ACHN (cell line): ENCODE measurements at places on chromosomes 4 and X.

DNA sequence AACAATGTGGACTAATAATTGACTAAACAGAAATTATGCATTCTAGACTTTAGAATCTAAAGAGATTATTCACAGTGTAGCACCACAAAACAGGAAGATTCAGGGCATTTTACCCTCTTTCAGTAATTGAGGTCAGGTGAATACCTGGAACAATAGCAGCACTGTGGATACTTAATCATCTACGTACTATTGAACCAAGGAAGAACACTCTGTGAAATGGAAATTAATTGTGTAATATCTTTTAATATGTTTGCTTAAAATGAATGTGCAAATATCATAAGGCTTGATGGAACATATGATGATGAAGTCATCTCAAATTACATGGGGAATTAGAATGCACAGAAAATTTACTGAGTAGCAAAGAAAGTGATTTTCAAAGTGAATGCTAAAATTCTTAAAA, 68.5 kb upstream of the MAP9 start:
- DNase-seq, result no peak

GRCh38 chr4:21490682-21491081, 457.9 kb downstream of the KCNIP4 start:
- DNase-seq, result no peak

DNA sequence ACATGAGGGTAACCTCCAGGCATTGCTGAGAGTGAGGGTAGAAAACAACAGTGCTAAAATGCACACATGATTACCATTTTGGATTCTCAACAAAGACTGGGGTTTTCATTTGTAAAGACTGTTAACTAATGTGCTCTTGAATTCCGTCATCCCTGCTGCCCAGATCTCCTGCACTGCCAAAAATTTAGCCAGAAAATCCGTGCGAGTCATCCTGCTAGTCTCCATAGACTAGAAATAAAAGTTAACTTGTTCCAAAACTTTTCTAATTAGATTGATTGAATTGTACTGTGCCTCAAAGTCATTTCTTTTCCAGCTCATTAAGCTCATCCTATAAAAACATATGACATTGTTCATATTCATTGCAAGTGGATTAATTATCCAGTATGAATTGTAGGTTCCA, 99.8 kb downstream of the ARSF start:
- no peak for DNase-seq

- DNase-seq, result peak; percentile 63
Observed at GRCh38 chr4:146095091-146095690, 80.3 kb upstream of the LSM6 start.

DNA sequence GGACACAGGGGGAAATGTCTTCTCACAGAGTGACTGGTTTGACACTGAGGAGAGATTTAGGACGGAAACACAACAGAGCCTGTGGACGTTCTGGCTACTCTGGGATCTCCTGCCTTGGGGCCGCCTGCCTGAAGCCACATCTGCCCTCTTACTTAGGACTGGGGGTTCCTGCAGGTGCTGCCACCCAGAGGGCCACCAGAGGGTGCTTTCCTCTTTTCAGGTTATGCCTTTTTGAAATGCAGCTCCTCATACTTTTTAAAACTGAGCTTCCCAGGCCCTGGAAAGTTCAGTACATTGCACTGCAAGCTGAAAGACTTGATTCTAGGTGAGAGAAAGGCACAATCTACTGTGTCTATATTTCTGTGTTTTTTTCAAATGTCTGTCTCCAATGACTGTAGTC, 92.2 kb upstream of the PGRMC2 start:
- DNase-seq, result peak; percentile 50

DNA sequence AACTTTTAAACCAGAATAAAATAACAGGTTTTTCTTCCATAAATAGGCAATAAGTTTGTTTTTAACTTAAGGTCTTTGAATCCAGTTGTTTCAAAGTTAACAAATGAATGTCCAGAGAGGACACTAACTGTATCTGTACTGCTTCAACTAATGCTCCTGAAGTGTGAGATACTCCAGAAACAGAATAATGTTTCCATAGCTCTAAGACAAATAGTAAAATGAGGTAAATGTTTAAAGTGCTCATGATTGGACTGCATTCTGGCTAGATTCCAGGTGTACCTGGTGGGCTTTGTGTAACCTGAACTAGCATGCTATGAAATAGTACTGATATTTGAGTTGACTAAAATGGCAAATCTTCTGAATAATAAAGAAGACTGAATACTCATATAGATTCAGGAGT, 51.7 kb downstream of the METTL14 start:
- no peak for DNase-seq

DNA sequence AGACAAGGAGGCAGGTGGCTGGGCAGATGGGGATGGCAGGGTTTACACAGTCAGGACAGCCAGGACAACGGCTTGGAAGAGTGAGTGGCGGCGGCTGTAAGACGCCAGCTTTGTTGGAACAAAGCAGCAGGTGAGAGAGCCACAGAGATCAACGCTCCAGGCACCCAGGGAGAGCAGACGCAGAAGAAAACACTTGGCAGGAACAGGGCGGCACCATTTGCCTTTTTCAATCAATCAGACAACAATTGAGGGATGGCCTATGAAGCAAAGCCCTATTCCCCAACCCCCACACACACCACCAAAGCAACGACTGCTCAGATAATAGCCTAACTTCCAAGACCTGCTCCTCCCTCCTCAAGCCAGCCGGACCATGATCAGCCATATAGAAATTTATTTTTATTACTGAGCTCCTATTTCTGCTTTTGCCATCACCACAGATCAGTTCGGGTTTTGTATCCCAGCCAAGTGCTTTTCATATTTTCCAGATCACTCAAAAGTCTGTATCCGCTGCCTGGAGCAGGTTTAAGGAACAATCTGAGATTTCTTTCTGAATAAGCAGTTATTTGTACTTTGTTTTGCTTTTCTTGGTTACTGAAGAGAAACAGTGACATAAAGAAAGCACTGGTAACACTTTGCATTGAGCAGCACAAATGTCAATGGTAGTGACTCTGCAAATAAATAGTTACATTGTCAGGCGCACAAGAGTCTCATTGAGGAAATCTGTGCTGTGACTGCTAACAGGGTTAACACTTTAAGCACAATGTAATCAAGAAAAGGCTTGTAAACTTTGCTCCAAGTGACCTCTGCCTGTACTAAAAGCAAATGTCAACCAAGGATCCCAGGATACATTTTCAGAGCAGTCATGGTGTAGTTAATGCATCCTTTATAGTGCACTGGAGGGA, 81.8 kb upstream of the RBPJ start:
- no peak for DNase-seq

DNA sequence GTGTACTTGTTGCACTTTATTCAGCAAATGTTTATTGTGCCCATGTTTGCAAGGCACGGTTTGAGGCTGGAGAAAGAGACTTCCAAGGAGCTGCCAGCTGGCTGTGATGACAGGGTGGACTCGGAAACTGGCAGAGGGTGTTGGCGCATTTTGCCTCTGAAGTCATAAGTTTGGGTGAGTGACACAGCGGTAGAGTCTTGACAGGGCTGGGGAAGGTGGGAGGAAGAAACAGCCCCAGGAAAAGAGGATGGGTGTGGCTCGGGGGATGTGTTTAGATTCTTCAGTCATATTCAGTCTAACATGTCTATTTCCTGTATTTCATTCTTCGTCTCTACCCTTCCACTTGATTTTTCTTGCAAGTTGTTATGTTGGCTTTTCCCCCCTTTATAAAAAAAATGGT, 77.0 kb upstream of the STOX2 start:
- DNase-seq, result no peak

DNA sequence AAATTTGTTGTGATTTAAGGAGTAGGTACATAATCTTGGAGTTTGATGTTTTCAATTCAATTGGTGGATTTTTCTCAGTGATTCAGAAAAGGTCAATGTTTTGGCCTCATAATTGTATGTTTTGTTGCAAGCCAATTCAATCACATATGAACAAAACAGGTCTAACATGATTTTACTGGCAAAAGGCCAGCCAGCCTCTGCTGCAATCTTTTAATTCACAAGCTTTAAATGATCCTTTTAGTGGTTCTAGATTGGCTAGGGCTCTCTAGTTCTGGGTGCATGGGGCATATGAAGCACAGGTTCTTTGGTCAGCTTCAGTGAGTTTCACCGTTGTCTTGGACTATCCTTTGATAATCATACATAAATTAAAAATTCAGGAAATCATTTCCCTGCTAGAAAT, 19.2 kb upstream of the SLC6A14 start:
- no peak for DNase-seq

DNA sequence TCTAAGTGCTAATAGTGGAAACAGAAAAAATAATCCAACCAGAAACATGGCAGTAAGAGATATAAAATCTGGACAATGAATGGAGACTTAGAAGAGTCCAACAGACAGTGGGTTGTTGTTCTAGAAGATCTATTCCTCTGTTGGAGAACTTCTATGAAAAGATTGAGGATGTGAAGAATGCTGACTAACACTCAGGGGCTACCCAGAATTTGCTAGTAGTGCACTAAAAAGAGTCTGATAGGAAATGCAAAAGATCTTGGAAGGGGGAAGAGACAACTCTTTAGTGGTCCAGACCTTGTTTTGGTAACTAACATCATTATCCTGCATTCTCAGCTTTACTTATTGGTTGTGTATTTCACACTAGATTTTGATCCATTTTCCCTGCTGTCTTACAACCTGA, 77.9 kb downstream of the SMARCA1 start:
- DNase-seq, result no peak

DNA sequence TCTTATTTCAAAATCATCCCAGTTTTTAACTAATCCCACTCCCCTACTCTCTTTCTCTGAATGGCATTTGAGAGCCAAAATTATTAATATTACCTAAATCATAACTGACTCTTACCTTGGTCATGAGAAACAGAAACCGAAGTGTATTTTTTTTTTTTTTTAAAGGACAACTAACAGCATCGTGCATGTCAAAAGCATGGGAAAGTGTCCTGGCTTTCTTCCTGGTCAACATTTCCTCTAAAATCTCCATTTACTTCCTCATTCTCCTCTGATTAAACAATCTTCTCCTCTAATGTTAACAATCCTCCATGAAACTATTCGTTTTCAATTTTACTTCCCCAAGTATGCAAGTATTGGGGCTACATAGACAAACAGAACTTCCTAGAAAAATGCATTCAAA, 2.1 kb upstream of the STS start:
- DNase-seq, result no peak

DNA sequence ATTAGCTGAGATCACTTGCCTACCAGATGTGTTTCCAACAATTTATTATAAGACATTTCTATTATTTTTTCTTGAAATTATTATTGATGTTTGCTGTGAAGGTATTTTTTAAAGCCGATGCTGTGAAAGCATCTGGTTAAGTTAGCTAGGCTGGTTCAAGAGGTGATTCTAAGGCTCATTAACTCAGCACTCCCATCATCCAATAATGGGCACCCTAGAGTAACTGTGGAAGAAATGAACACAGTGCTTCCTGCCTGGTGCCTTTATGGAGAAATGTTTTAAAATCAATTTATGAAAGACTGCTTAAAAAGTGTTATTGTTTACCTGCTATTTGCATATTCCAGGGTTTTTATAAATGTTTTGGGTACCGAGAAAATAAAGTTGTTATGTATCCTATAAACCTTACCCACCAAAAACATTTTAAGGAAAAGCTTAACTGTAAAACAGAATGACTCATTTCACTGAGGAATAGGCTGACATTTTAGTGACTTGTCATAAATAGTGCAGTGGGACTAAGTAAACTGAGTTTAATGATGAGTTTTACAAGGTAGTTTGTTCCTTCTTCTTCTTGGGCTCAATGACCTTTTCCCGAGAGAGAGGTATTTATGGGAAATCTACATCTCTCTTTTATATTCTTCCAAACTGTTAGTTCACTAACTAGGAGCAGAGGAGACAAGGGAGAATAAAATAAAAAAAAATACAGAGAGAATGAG, 310.0 kb upstream of the AADAT start:
- peak; percentile 35 for DNase-seq

- no peak for DNase-seq
Observed at GRCh38 chr4:26377328-26378311, 56.8 kb downstream of the RBPJ start.

- DNase-seq, result no peak
Observed at GRCh38 chr4:61201961-61202637, 2.0 kb downstream of the ADGRL3 start.

- DNase-seq, result no peak
Observed at GRCh38 chr4:123943976-123944375, 547.4 kb downstream of the SPRY1 start.

DNA sequence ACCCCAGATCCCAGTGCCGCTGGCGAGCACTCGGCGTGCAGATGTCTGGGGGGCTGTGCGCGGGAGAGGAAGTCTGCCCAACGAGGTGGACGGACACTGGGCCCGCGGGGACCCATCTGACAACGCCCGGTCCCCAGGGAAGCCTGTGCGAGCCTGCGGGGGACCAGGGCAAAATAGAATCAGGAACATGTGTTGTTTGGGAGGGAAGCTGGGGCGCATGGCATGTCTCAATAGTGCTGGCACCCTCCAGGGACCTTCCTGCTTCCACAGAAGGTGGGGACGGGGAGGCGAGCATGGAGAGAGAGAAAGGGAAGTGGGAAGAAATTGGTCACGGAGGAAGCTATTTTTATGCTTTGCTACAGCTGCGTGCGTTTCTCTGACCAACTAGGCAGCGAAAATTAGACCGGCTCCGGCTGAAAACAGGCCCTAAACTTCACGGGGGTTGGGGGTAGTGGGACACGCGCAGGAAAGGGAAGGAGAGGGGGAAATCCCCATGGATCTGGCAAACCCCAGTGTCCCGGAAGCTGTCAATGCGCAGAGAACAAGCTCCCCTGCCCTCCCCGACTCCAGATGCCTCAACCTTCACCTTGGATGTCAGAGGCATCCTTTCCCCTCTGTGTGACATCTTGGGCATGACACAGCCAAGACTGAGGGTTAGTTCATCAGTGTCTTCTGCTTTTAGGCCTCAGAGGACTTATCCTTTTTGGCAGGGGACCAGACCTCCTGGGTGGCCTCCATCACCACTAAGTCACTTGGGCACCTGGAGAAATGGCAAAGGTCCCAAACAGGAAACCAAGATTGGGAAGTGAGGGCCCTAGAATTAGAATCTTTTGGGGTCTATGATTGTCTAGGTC, 169.8 kb upstream of the BCOR start:
- no peak for DNase-seq

DNA sequence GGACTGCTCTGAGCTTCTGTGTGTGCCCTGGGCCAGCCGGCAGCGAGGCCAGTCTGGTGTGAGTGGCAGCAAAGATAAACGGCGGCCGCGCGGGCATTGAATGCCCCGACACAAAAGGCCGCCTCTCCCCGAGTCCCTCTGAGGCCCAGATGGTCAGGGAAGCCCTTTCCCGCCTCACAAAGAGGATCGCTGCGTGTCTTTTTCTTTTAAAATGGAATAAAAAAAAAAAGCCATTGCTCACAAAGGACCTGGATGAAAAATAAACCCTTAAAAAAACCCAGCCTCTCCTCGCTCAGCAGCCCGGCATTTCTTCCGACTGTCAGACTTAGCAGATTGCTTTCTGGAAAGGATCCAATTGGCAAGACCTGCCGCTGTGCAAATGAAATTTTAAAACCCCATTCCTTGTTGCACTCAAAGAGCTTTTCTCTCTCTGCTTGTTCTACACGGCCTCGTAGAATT, 578.7 kb downstream of the BCOR start:
- DNase-seq, result no peak
